ENCODE measurements at places on chromosomes 3 and 15.

- no peak for DNase-seq
These were observed 305.0 kb downstream of the NLGN1 start for GRCh38 chr3:173702561-173702960.

DNA sequence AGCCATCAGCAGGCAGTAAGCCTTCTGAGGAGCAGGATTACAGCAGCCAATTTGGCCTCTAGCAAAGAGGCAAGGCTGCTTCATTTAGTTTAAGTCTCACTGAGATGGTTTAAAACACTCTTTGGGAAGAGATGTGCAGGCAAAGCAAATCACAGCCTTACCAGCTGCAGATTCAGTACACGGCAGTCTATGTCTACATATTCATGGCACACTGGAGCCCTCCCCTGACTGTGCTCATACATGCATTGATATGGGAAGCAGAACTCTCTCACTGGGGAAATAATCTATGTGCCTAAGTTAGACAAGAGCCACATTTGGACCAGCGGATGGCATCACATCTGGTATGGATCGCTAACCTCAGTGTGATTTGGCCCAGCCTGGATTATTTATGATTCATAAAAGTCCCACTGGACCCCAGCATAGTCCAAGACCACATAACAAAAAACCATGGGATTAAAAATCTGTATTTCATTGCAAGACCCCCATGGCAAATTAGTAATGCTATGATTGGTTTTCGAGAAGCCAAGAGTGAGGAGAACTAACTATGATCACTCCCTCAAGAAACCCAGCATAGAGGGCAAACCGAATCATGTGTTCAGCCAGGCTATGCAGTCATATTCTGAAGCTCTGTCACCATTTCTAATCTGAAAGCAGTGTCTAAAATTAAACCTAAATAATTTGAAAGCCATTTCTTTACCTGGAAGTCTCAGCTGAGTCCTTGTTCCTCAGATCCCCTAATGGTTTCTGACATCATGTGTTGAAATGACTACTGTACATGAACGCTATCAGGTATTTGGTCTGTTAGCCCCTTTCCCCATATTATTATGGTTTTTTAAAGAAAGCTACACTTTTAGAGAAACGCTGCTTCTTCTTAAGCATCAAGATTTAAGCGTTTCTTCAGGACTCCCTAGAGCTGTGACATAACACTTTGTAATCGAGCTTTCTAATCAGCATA, 1.2 kb downstream of the PRICKLE2 start:
- no peak for DNase-seq

GRCh38 chr3:144773350-144773749, 801.7 kb downstream of the DIPK2A start:
- DNase-seq = no peak

DNA sequence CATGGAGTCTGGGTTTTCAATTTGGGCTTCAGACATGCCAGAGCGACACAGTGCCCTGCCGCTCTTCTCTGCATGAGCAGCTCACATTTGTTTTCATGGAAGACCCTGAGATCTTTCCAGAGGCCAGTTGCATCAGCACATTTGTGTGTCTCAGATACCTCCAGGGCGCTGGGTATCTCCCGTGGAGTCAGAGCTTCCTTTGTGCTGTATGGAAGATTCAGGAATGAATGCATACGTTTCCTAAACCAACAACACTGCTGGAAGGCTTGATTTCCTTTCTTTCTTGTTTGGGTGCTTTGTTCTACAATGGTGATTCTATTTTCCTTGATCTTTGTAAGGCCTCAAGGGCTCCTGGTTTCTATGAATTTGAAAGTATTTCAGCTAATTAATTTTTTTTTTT, 106.5 kb downstream of the CACNA2D3 start:
- no peak for DNase-seq

GRCh38 chr3:160280836-160281235, 55.6 kb downstream of the C3orf80 start:
- no peak for DNase-seq

DNA sequence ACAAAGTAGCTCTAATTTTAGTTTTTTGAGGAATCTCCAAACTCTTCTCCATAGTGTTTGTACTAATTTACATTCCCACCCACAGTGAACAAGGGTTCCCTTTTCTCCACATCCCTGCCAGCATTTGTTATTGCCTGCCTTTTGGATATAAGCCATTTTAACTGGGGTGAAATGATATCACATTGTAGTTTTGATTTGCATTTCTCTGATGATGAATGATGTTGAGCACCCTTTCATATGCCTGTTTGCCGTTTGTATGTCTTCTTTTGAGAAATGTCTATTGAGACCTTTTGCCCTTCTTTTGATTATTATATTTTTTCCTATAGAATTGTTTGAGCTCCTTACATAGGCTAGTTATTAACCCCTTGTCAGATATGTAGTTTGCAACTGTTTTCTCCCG, 239.9 kb upstream of the TPM1 start:
- DNase-seq = no peak

- DNase-seq = no peak
These were observed 1.8 kb downstream of the CXCR6 start for GRCh38 chr3:45944830-45945620.

- DNase-seq = no peak
These were observed 120.1 kb downstream of the UACA start for GRCh38 chr15:70643106-70643782.

- DNase-seq = no peak
These were observed 426.2 kb upstream of the BCHE start for GRCh38 chr3:166263460-166263859.

All from stimulated activated CD4-positive, alpha-beta T cell treated with anti-CD3 and anti-CD28 coated beads, TNF-alpha, amount 100 ng/mL, for 48 hours (primary cell).